GM13976 (cell line): ENCODE measurements at places on chromosomes 6 and 20.

DNA sequence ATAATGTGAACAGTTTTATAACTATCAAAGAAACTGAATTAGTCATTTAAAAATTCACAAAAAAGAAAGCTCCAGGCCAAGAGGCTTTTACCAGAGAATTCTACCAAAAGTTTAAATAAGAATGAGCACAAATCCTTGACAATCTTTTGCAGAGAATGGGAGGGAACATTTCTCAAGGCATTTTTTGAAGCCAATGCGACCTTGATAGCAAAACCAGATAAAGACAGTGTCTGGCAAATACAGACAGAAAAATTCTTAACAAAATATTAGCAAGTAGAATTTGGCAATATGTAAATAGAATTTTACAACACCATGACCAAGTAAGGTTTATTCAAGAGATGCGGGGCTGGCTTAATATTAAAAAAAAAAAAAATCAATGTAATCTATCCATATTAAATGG lies 41.7 kb downstream of the RNF24 start:
- no peak for DNase-seq

GRCh38 chr6:165268987-165269386 lies 40.4 kb downstream of the C6orf118 start:
- no peak for DNase-seq

GRCh38 chr6:49918787-49919186 lies 45.2 kb downstream of the DEFB114 start:
- DNase-seq: no peak

- no peak for DNase-seq
Measured at GRCh38 chr6:37554480-37554819, 54.8 kb upstream of the CCDC167 start.

DNA sequence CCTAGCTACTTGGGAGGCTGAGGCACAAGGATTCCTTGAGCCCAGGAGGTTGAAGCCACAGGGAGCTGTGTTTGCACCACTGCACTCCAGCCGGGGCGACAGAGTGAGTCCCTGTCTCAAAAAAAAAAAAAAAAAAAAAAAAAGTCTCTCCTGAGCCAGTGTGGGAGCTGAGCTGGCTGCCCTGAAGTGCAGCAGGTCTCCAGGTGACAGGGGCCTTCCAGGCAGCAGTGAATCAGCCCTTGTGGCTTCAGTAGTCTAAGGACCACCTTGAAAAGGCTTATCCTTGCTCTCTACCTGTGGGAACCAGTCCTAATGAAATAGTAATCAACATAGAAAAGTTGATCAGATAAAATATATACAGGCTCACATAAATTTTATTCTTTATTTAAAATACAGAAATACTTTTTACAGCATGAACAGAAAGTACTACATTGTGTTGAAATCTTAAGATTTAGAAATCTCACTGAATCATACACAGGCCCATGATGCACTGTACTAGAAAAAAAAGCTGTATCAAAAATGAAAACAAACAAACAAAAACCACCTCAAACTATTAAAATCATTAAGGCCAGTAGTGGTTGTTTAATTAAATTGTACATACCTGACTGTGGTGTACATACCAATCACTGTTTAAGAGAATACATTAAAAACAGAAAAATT lies 128.9 kb downstream of the SCML4 start:
- DNase-seq: no peak

- no peak for DNase-seq
Measured at GRCh38 chr6:107556082-107556481, 66.2 kb downstream of the SOBP start.

GRCh38 chr6:117933471-117933870 lies 26.4 kb downstream of the SLC35F1 start:
- DNase-seq: no peak

- DNase-seq: no peak
Measured at GRCh38 chr6:111486921-111487320, 3.9 kb upstream of the REV3L start.

GRCh38 chr6:113529196-113529595 lies 327.9 kb upstream of the MARCKS start:
- no peak for DNase-seq
